RPMI7951 (cell line): ENCODE measurements at places on chromosomes 2 and 18. TPM values are rescaled to one million over a fixed set of nuclear protein-coding genes. Genes with fewer than 3 reads are reported as not detected.

The OTOS gene
- total RNA-seq, result 1.7 TPM in 1 of 2 replicates, not detected in the other

- no peak for DNase-seq
Measured at GRCh38 chr2:85666435-85667316, 1.3 kb downstream of the SFTPB start.

DNA sequence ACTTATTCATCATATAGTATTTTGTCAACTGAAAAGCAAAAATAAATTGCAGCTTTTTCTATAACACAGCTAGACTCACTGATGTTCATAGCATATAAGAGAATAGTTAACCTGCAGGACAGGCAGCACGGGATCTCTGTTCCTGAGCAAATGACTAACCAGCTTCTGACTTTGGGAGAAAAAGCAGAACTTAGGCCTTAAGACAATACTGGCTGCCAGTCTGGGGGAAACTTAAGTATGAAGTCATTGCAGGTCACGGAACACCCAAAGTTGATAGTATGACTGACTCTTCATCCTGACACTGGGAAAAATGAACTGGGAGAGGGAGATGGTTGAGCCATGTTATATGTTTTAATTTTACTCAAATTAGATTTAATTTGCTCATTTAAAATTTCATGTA, 113.0 kb downstream of the DPP4 start:
- DNase-seq, result no peak

DNA sequence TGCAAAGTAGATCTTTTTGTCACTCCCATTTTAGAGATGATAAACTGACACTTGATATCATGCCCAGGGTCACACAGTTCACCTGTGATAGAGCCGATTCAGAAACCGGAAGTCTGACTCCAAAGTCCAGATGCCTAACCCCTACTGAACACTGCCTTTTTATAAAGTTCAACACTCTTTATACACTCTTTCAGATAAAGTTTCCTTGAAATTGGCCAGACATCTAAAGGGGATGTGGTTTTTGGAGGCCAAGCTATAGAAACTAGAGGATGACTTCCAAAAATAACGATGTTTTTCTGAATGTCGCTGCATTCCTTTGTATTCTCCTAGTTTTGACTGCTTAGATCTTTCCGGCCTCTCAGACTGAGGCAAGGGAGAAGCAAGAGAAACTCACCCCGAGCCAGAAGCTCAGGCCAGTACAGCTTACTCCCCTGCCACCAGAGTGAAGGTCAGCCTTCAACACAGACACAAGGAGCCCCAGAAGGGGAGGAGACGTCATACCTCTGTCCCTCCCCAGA, 61.8 kb downstream of the NRP2 start:
- no peak for DNase-seq

GRCh38 chr2:206846981-206847834, 81.8 kb downstream of the FASTKD2 start:
- no peak for DNase-seq

DNA sequence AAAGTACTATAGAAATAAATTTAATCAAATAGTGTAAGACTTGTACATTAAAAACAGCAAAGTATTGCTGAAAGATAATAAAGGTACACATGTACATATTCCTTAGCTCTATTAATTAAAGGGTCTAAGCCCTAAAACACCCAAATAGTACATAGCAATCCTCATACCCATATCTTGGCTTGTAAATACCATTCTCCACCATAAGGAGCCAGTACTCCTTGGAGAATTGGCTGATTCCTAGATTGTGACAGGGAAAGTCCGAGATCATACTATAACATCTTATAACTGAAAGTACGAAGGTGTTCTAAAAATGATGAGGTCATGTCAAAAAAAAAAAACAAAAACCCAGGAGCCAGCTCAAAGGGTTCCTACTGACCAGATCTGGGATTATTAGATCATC, 614.6 kb downstream of the SUCLG1 start:
- no peak for DNase-seq

DNA sequence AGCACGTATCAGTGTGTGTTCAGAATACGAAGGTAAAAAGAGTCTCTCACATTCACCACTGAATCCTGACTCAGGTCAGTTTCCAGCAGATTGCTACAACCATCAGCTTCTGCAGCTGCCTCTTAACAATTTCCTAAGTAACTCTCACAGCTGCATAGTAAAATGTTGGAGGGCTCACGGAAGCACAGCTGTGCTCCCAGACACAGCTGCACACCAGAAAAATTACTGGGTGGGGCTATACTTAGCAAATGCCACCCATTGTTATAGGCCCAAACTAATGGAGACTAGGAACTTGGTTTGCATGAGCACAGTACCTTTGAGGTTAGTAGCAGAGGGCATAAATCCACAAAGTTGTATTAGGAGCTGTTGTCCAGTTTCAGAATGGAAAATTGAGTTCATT, 153.9 kb upstream of the ERBB4 start:
- DNase-seq, result peak; percentile 14
